ENCODE measurements at places on chromosomes 16 and 17.
A peak's percentile ranks its signal among the peaks of the same experiment; 100 is the strongest.

DNA sequence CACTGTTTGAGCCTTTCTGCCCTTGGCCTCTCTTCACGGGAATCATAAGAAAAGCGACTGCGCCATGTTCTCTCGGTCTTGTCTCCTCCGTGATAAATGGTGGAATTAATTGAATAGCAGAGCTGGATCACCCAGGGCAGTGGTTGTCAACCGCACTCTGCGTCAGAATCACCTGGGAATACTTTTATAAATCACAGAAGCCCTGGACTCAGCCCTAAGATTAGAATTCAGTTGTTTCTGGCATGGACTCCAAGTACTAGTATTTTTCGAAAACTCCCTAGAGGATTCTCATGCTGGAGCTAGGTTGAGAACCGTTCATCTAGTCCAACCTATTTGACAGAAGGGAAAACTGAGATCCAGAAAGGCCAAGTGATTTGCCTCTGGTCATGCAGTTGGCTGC, 64.1 kb downstream of the SPACA3 start:
- DNase-seq, result no peak

DNA sequence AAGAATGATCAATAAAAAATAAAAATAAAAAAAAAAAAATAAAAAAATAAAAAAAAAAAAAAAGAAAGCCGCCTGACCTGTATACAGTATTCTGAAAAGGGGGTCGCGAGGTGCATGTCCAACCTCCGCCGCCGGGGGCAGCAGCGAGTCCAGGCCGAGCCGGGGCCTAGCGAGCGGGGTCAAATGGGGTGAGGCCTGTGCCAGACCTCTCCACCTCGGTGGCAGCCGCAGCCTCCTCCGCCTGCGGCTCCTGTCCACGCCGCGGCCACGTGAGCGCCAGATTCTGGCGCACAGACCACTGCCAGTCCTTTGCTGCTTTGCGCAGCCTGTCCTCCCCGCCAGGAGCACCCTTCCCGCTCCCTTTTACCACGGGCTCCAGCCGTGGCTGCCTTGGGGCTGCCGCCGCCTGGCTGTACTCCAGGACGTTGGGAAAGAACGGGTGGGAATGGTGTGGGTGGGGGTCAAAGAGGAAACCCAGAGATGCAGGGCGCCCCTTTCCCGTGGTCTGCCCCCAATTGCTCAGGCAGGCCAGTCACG, 2.4 kb upstream of the BCKDK start:
- peak; percentile 87 for DNase-seq

- peak; percentile 14 for DNase-seq
Measured at GRCh38 chr16:69566981-69567680, 1.4 kb downstream of the NFAT5 start.

- peak; percentile 41 for DNase-seq
Measured at GRCh38 chr17:61280338-61280737, 119.3 kb upstream of the TBX2 start.

- no peak for DNase-seq
Measured at GRCh38 chr16:30982548-30983288, 2.3 kb upstream of the HSD3B7 start.

GRCh38 chr16:21167360-21167759, 8.9 kb downstream of the LDAF1 start:
- DNase-seq, result no peak

DNA sequence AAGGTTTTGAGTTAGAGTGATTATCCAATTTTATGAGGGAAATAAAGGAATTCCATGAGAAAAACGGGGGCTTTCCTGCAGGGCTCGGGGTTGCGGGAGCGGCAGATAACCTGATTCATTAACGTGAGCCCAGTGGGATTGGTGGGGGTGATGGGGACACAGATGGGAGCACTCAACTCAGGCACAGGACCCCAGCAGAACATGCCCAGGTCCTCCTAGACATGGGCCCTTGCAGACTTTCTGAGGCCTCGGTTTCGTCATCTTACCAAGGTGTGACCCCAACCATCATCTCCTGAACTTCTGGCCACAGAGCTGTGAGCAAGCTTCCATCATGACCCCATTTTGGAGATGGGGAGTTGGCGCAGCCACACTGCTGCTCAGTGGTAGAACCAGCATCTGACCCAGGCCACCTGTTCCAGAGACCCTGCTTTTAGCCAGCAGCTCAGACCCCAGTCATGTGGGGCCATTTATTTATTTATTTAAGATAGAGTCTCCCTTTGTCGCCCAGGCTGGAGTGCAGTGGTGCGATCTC, 22.3 kb downstream of the CARHSP1 start:
- no peak for DNase-seq

DNA sequence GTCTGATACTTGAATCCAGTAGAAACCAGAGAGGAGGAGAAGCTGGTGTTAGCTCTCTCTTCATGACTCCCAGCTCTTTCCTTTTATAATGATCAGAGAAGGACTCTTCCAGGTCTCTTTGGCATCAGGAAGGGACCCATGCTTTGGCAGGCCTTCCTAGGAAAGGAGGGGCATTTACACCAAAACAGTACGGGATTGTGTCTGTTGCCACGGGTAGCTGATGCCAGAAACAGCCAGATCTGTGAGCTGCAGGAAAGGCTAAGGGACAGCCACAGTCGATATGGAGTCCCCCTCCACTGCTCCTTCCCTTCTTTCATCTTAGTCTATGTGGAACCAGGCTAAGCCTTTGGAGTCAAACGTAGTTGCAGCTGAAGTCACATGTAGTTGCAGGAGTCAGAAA, 9.3 kb downstream of the CEP295NL start:
- DNase-seq, result no peak

GRCh38 chr17:57425903-57426880, 169.9 kb downstream of the MSI2 start:
- peak; percentile 31 for DNase-seq

DNA sequence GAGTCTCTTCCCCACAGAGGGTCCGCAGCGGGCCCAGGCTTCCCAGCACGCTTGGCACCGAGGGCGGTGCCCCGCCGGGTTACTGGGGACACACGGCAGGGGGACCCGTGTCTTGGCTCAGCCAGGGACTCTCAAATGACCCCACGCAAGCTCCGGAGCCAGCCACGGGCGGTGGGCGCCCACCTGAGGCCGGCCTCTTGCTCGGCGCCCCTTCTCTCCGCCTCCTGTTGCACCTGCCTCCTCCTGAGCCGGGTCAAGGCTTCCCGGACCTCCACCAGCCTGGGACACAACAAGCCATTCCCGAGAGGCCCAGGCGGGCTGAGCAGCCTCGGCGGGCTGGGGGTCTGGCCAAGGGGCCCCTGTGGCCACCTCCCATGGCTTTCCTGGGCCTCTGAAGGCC, 1.7 kb downstream of the CCDC154 start:
- no peak for DNase-seq
